OCI-LY7 (cell line): ENCODE measurements at places on chromosomes 1 and 21.

DNA sequence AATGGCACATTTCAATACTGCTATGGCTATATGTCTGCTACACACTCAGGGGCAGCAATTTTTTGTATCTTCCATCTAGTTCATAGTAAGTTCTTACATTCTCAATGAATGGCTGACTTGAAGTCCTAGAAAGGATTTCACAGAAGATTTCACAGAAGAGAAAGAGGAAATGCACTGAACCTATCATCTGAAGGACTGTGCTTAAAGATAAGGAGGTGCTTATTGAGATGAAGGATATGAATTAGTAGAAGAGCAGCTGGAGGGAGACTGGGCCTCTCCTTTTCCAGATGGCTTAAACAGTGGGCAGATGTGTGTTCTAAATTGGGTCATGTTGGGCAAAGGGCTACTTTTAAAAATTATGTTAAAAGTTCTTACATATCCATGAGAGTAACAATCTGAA, 14.6 kb downstream of the ADAR start:
- no peak for DNase-seq

DNA sequence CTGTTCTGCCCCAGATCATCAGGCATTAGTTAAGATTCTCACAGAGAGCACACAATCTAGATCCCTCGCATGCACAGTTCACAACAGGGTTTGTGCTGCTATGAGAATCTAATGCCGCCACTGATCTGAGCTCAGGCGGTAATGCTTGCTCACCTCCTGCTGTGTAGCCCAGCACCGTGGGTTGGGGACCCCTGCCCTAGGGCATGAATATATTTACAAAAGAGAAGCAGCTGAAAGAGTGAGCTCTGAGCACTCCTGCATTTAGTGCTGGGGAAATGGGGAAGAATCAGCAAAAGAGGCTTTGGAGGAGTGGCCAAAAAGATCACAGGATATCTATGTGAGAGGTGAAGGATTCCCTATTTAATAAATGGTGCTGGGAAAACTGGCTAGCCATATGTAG, 5.6 kb downstream of the CFAP57 start:
- no peak for DNase-seq

GRCh38 chr1:160500321-160500990, 22.6 kb downstream of the SLAMF6 start:
- no peak for DNase-seq

DNA sequence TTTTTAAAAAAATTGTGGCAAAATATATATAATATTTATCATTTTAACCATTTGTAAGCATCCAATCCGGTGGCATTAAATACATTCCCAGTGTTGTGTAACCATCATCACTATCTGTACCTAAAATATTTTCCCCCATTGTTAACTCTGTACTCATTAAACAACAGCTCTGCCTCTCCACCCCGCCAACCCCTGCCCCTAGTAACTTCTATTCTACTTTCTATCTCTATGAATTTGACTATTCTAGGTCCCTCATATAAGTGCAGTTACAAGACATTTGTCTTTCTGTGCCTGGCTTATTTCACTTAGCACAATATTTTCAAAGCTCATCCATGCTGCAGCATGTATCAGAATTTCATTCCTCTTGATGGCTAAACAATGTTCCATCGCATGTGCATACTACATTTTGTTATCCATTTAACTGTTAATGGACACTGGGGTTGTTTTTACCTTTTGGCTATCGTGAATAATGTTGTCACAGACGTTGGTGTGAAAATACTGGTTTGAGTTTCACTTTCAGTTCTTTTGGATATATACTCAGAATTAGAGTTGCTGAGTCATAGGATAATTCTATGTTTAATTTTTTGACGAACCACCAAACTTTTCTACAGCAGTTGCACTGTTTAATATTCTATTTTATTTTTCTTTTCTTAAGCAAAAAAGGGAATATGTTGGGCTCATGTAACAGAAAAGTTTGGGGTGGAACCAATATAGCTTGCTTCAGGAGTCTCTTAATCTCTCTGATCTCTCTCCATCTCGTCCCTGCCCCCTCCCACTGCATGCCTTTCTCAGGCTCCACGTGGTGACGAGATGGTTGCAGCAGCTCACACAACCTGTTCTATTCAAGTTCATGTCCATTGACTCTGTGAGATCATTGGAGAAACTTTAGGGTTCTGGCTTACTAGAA, 25.2 kb upstream of the RCAN1 start:
- DNase-seq: no peak

DNA sequence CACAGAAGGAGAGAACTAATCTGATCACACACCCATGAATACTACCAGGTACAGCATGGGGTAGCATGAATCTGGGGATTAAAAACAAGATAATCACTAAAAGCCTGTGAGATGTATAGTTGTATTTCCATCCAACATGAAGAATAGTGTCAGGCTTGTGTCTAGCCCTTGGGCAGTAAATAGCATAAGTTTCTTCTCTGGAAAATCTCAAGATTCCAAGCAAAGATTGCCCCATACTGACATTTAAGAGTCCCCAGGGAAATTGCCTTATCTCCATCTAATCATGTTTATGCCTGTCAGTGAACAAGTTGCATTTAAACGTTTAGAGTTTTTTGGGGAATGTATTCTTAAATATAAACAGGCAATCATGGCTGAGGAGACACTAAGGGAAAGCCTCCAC, 109.2 kb upstream of the SERTAD4 start:
- no peak for DNase-seq
